Endothelial cell of umbilical vein (primary cell): ENCODE measurements at places on chromosomes 13 and 19. TPM values are rescaled to one million over a fixed set of nuclear protein-coding genes. Genes with fewer than 3 reads are reported as not detected.

DHDH gene
- not detected in 2 replicates for total RNA-seq

PSMD8 gene
- total RNA-seq: 203 and 215 TPM in 2 replicates

MEF2B gene
- total RNA-seq: 1.2 and 1.3 TPM in 2 replicates

F10 gene
- not detected in 2 replicates for total RNA-seq

FCGBP gene
- total RNA-seq: not detected in 2 replicates

IRGC gene
- not detected in 2 replicates for total RNA-seq

ZNF582 gene
- total RNA-seq: 2.2 and 2.9 TPM in 2 replicates

ARL11 gene
- 0.20 and 0.23 TPM in 2 replicates for total RNA-seq

NEK3 gene
- total RNA-seq: 13.8 and 23.5 TPM in 2 replicates

DNA sequence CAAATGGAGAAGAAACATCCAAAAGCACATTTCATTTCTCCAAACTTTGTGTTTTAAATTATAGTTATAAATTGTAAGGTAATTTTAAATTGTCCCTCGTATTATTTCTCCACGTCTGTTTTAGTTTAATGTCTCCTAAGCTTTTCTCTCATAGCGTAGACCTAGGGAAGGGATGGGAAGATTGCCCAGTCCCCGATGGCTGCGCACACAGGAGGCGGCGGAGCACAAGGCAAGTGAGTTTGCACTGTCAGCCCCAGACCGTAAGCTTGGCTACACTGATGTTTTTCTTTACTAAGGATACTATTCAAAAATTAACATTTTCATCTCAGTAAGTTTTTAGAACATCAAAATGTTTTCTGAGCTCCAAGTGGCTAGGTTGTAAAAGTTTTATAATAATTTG is 72.3 kb downstream of the GPR12 start:
- H3K27ac ChIP-seq: no peak overlapping the region
- no peak for DNase-seq
- H3K36me3 ChIP-seq: peaks cover 15% of the 10 kb centered on the region

DNA sequence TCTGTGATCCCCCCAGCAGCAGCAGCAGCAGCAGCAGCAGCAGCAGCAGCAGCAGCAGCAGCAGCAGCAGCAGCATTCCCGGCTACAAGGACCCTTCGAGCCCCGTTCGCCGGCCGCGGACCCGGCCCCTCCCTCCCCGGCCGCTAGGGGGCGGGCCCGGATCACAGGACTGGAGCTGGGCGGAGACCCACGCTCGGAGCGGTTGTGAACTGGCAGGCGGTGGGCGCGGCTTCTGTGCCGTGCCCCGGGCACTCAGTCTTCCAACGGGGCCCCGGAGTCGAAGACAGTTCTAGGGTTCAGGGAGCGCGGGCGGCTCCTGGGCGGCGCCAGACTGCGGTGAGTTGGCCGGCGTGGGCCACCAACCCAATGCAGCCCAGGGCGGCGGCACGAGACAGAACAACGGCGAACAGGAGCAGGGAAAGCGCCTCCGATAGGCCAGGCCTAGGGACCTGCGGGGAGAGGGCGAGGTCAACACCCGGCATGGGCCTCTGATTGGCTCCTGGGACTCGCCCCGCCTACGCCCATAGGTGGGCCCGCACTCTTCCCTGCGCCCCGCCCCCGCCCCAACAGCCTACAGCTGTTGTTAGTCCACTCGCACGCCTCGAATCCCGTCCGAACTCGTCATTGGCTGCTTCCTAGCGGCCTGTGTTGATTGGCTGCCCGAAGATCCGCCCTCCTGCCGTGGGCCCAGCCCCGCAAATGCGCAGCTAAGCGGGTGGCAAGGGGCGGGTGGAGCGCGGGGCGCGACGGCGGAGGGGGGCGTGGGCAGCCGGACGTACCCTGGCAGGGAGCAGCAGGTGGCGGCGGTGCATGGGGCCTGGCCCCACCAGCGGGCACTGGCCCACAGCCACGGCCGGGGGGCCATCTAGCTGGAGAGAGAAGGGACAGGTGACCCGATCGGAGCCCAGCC is 1.4 kb upstream of the SIX5 start:
- H3K36me3 ChIP-seq: peaks cover 3% of the 10 kb centered on the region
- H3K27ac ChIP-seq: peak overlapping the region; percentile 21
- peaks cover 14% of the 10 kb centered on the region for H3K4me1 ChIP-seq
- DNase-seq: peak; percentile 98
- peak overlapping the region; percentile 45 for H3K4me3 ChIP-seq

DNA sequence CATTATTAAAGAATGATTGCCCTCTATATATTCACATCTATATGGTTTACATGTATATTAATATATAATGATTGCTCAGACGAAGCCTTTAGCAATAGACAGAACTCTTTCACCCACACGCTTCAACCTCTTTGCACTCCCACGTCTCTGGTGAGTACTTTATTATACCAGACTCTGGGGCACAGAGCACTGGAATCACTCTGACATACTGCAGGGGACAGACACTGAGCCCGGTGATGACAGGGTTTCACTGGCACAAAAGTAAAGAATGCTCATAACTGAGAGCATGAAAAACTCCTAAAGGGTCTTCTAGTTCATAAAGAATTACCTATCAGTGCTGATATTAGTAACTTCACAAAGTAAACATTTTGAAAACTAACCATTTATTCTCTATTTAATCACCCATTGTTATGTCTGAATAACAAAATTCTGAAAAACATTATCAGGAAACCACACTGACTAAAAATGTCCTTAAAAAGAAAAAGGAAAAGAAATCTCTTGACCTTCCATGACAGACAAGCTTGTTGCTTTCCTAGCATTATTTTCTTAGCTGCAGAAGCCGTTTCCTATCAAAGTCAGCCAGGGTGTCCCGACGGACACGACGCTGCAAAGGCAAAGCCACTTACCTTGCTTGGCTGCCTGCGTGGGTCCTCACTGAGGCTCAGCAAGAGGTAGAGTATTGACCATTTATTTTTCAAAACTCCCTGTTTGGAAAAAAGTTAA is 29.1 kb downstream of the TUBGCP3 start:
- peaks cover 22% of the 10 kb centered on the region for H3K4me1 ChIP-seq
- peaks cover 11% of the 10 kb centered on the region for H3K36me3 ChIP-seq
- H3K4me3 ChIP-seq: peak overlapping the region; percentile 15
- H3K27ac ChIP-seq: peak overlapping the region; percentile 86
- DNase-seq: peak; percentile 95
- H3K27me3 ChIP-seq: no peaks in the 10 kb centered on the region

- no peaks in the 10 kb centered on the region for H3K36me3 ChIP-seq
- peaks cover 4% of the 10 kb centered on the region for H3K27me3 ChIP-seq
- H3K4me3 ChIP-seq: no peak overlapping the region
- H3K27ac ChIP-seq: no peak overlapping the region
Observed at GRCh38 chr13:50576156-50576555, 267.3 kb downstream of the DLEU7 start.

DNA sequence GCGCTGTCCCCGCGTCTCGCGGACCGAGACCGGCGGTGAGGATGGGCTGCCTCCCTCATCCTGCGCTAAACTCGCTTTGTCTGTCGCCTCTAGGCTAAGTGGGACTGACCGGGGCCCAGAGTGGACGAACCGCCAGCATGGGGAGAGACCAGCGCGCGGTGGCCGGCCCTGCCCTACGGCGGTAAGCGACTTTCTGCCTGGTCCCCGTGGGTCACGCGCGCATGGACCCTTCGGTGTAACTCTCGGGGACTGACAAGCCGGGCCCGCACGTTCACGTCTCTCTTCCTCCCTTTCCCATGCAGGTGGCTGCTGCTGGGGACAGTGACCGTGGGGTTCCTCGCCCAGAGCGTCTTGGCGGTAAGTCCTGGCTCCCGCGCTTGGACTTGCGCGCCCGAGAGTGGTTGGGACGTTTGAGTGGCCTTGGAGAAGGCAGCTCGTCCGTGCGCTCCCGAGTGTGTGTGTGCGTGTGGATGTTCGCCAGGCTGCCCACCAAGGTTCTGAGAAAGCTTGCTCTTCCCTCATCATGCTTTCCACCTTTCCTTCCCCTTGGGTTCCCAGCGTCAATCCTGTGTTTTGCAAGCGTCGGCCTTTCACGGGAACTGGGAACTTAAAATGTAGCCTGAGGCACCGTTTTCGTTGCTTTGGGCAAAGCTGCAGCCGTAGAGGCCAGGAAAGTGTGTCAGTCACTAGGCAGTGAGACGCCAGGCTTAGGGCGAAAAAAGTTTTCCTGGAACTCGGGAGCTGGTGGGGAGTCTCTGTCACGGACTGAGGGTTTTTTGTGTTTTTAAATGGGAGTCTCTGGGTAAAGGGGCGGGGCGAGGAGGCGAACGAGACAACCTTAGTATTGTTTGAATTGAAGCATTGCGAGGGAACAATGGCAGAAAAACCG is 927 bp downstream of the COL4A2 start:
- peak; percentile 62 for DNase-seq
- peaks cover 2% of the 10 kb centered on the region for H3K36me3 ChIP-seq
- H3K27ac ChIP-seq: peak overlapping the region; percentile 59
- no peaks in the 10 kb centered on the region for H3K27me3 ChIP-seq
- H3K4me1 ChIP-seq: peaks cover 63% of the 10 kb centered on the region

- peaks cover 34% of the 10 kb centered on the region for H3K4me1 ChIP-seq
- peak; percentile 66 for DNase-seq
- H3K36me3 ChIP-seq: peaks cover 6% of the 10 kb centered on the region
Observed at GRCh38 chr13:80340651-80341100, 250 bp downstream of the SPRY2 start.

DNA sequence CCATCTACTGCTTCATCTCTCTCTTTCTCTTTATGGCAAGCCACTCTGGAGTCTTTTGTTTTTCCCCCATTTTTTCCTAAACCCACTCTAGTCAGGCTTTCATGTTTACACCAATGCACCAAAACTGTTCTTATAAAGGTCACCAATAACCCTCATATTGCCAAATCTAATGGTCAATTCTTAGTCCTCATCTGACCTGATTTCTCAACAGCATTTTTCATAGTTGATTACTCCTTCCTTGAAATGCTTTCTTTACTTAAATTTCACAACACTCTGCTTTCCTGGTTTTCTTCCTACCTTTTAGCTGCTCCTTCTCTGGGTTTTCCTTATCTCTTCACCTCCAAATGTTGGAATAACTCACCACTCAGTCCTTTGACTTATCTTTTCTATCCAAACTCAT is 47.9 kb downstream of the MICU2 start:
- no peak overlapping the region for H3K27ac ChIP-seq
- DNase-seq: no peak
- H3K4me3 ChIP-seq: no peak overlapping the region
- H3K36me3 ChIP-seq: no peaks in the 10 kb centered on the region
- no peaks in the 10 kb centered on the region for H3K27me3 ChIP-seq
- H3K4me1 ChIP-seq: no peaks in the 10 kb centered on the region

DNA sequence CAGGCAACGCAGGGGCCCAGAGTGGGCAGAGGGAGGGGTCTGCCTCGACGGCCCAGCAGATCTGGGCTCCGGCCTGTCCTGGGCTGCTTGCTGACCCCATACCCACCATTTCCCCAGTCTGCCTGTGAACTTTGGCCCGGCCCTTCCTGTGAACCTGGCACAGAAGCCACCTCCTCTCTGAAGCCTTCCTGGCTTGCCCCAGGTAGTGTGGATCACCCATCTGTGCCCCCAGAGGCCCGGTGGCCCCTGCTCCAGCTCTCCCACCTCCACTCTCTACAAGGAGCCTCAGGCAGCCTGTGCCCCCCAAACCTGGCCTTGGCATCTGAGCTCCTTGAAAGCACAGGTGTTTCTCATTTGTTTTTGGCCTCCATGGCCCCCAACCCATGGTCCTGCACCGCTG is 15.7 kb downstream of the PLEKHF1 start:
- DNase-seq: no peak
- no peaks in the 10 kb centered on the region for H3K27me3 ChIP-seq
- no peak overlapping the region for H3K27ac ChIP-seq
- no peaks in the 10 kb centered on the region for H3K36me3 ChIP-seq
- no peak overlapping the region for H3K4me3 ChIP-seq
- H3K4me1 ChIP-seq: peaks cover 6% of the 10 kb centered on the region

- H3K27me3 ChIP-seq: peaks cover 25% of the 10 kb centered on the region
- H3K36me3 ChIP-seq: no peaks in the 10 kb centered on the region
- no peak overlapping the region for H3K27ac ChIP-seq
- peak overlapping the region; percentile 27 for H3K4me3 ChIP-seq
- H3K4me1 ChIP-seq: peaks cover 2% of the 10 kb centered on the region
Observed at GRCh38 chr19:41939861-41940730, 11.8 kb upstream of the ERFL start.

GRCh38 chr19:29666578-29667386 is 1.5 kb downstream of the PLEKHF1 start:
- no peaks in the 10 kb centered on the region for H3K27me3 ChIP-seq
- H3K4me3 ChIP-seq: no peak overlapping the region
- no peaks in the 10 kb centered on the region for H3K36me3 ChIP-seq
- DNase-seq: peak; percentile 73

- no peaks in the 10 kb centered on the region for H3K27me3 ChIP-seq
- H3K4me1 ChIP-seq: peaks cover 8% of the 10 kb centered on the region
- H3K27ac ChIP-seq: no peak overlapping the region
- no peak overlapping the region for H3K4me3 ChIP-seq
- peak; percentile 8 for DNase-seq
Observed at GRCh38 chr19:51398096-51398704, 7.8 kb upstream of the C19orf84 start.

GRCh38 chr19:43768273-43769050 is 12.3 kb downstream of the KCNN4 start:
- no peak for DNase-seq
- H3K27me3 ChIP-seq: no peaks in the 10 kb centered on the region
- no peaks in the 10 kb centered on the region for H3K36me3 ChIP-seq
- no peak overlapping the region for H3K27ac ChIP-seq

DNA sequence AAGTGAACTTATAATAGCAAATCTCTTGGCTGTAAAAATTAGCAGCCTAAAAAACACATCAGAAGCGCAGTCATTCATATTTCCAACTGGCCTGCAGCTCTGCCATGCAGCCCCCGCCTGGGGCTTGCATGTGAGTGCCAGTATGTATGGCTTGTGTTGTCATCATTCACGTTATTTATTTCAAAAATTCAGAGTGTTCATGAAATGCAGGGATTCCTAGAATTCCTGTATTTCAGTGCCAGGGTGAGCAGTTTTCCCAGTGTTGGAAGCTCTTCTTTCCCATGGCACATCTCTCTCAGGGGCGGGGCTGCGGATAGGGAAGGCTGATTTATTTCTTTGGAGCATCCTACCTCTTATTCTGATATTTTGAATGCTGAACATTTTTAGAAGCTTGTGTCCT is 234.6 kb downstream of the FGF9 start:
- no peak for DNase-seq
- H3K4me3 ChIP-seq: no peak overlapping the region
- H3K27me3 ChIP-seq: no peaks in the 10 kb centered on the region

DNA sequence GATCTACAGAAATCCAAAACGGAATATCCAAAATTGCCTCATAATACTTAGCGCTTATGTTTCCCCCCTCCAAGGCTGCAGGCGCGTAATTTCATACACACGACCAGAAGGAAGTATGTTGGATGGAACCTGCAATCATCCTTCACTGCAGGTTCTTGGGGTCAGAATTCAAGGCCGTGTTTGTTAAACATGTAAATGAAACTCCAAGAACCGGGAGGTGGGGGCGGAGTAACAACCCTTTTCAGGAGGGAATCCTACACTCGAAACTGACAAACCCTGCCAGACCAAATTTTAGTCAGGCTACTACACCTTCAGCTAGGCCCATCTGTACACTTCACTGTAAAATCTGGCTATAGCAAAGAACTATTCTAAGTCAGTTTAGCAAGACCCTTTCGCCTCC is 1.3 kb downstream of the ZNF607 start:
- no peaks in the 10 kb centered on the region for H3K36me3 ChIP-seq
- H3K27me3 ChIP-seq: no peaks in the 10 kb centered on the region
- H3K4me3 ChIP-seq: no peak overlapping the region
- H3K27ac ChIP-seq: no peak overlapping the region
- no peak for DNase-seq

- H3K4me3 ChIP-seq: peak overlapping the region; percentile 71
- H3K36me3 ChIP-seq: no peaks in the 10 kb centered on the region
- no peak for DNase-seq
Observed at GRCh38 chr19:39407660-39408391, 1.2 kb downstream of the ZFP36 start.
